ENCODE measurements at places on chromosomes 3 and 15. TPM values are rescaled to one million over a fixed set of nuclear protein-coding genes. Genes with fewer than 3 reads are reported as not detected.

Gene HAUS2
- 5.4 TPM for polyA plus RNA-seq

Gene VIPR1
- 10.6 TPM for polyA plus RNA-seq

Gene METTL6
- polyA plus RNA-seq = 5.7 TPM

Gene ARRDC4
- 16.2 TPM for polyA plus RNA-seq

Gene FOXB1
- not detected for polyA plus RNA-seq

Gene RETNLB
- not detected for polyA plus RNA-seq

Gene SLC6A20
- polyA plus RNA-seq = 7.7 TPM

Gene YEATS2
- 5.7 TPM for polyA plus RNA-seq

Gene GOLGA6A
- polyA plus RNA-seq = not detected

Gene SOX14
- not detected for polyA plus RNA-seq

Gene LRRFIP2
- polyA plus RNA-seq = 22.4 TPM

Gene P2RY13
- polyA plus RNA-seq = 0.12 TPM

Gene ERC2
- 1.2 TPM for polyA plus RNA-seq

Gene THPO
- 1.3 TPM for polyA plus RNA-seq

Gene ACSBG1
- 0.12 TPM for polyA plus RNA-seq

Gene CDHR4
- not detected for polyA plus RNA-seq

Gene PLIN1
- polyA plus RNA-seq = 4.1 TPM

Gene IL20RB
- polyA plus RNA-seq = 0.87 TPM

Gene SHC4
- 0.19 TPM for polyA plus RNA-seq

Gene LSMEM2
- polyA plus RNA-seq = 0.15 TPM

Gene XIRP1
- 0.08 TPM for polyA plus RNA-seq

Gene SST
- 13,953 TPM for polyA plus RNA-seq

Gene CHRM5
- polyA plus RNA-seq = not detected

Gene OR5H6
- 0.12 TPM for polyA plus RNA-seq

Gene LRRC31
- polyA plus RNA-seq = not detected

Gene CPNE9
- 0.19 TPM for polyA plus RNA-seq

Gene MYEF2
- polyA plus RNA-seq = 28.0 TPM

Gene SEMA3G
- polyA plus RNA-seq = 4.9 TPM

Gene CDC25A
- polyA plus RNA-seq = 0.30 TPM
